CD4-positive, alpha-beta T cell treated with Interleukin-6 at 100 ng/mL for 8 hours (primary cell): ENCODE measurements at places on chromosomes 6 and 20.

GRCh38 chr20:8535403-8536261 is 403.6 kb downstream of the PLCB1 start:
- no peak for DNase-seq

GRCh38 chr6:170107606-170108222 is 183.2 kb downstream of the DLL1 start:
- DNase-seq = no peak

GRCh38 chr20:38939686-38940085 is 13.5 kb downstream of the FAM83D start:
- DNase-seq = no peak

GRCh38 chr6:131923356-131923755 is 27.8 kb downstream of the CCN2 start:
- no peak for DNase-seq

- no peak for DNase-seq
Measured at GRCh38 chr6:146883640-146884531, 285.1 kb downstream of the ADGB start.

DNA sequence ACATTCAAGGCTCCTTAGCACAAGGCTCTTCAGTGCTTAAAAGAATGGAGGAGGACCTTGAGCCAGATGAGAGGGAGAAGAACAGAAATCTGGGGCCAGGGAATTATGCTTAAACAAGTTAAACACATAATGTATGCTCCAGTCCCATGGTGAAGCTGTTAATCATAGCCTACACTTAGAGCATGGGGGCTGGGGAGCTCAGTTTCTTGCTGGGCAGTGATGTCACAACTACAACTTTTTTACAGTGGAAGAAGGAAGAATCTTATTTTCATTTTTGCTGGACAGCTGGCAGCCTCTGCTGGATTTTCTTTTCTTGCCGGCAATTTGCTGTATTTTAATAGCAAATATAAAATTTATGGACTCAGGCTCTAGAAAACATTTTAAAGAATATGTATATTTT is 432.5 kb downstream of the CD109 start:
- no peak for DNase-seq

DNA sequence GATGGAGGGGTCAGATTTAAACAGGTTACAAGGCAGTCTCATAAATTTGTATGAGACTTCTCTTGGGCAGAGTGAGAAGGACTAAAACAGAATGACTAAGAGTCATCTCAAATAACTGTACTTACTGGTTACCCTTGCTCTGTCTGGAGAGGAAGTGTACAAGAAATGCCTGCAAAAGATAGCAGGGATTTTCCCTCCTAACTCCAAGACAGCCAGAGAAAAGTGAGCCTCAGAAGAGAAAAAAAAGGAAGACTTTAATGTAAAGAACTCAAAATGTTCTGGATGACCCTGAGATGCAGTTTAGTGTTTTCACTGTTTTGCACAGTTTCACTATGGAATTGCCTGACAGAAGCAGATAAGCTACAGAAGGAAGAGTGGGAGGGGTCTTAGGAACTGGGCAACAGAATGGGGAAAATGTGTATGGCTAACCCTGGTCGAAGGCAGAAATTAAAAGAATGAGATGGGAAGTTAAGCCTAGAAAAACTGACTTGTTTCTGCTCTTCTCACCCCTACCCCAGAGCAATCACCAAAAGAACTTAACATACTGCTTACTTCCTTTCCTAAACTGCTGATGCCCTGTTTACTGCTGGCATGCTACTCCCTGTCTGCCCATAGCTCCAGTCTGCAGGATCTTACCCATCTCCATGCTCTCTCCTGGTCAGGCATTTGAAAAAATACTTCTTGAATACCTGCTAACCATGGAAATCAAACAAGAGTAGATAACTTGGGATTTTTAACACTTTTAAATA is 98.1 kb upstream of the MARCKS start:
- DNase-seq = no peak

DNA sequence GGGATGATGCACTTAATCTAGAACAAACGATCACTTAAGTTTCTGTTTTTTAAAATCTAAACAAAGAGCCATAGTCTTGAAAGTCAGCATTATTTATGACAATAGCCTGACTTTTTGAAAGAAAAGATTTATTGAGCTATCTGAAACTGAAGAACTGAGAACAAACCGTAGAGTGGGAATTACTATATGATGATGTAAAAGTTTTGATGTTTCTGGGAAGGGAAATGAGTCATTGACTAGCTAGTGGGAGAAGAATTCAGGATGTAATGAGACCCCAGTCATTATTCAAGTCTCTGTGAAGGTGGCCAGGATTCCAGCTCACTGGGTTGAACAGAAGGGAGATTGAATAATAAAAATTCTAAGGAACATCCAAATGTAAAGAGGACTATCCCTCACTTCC is 83.4 kb upstream of the FABP7 start:
- no peak for DNase-seq

DNA sequence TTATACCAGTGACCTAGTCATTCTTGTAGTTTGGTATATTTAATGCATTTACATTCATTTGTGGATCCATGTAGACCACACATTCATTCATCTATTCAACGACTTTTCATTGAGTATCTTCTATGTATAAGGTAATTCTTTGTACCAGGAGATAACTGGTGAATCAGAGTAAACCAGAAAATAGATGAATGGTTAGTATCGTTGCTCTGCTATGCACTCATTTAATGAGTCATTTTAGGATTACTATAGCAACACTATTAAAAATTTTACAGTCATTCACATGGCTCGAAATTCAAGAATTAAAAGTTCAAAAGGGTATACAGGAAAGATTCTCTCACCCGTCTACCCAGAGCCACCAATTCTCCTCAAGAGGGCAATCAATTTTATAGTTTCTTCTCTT is 26.8 kb downstream of the DOK5 start:
- no peak for DNase-seq

DNA sequence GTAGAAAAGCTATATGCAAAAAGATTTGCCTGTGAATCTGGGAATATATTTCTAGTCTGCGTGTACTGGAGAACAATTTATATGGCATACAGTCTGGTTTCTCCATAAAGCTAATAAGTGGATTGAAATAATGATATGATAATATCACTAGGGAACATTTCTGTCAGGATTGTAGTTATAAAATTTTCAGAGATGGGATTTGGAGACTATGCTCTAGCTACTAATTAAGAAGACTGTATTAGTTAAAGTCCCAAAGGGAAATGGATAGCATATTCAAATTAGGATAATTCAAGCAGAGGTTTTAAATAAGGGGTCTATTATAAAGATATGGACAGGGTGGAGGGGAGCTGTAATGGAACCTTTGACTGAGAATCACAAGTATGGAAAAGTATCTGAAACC is 7.2 kb upstream of the STX11 start:
- DNase-seq = no peak

- peak; percentile 9 for DNase-seq
Measured at GRCh38 chr20:227439-228105, 514 bp downstream of the DEFB129 start.

DNA sequence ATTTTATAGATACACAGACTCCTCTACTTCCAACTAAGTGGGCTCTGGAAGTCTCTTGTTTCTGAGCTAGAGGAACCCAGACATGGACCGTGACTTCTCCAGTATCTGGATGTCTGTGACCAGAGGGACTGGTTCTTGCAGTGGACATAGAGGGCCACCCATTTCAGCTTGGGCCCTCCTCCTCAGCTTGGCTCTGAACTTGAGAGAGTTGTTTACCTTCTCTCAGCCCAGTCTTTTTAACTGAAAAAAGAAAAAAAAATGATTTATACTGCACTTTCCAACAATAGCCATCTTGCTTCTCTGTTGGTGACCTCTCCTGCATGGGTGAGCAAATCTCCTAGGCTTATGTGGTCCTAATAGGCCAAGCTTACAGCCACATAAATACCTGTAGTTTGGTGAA is 60.3 kb upstream of the TMEM181 start:
- no peak for DNase-seq

DNA sequence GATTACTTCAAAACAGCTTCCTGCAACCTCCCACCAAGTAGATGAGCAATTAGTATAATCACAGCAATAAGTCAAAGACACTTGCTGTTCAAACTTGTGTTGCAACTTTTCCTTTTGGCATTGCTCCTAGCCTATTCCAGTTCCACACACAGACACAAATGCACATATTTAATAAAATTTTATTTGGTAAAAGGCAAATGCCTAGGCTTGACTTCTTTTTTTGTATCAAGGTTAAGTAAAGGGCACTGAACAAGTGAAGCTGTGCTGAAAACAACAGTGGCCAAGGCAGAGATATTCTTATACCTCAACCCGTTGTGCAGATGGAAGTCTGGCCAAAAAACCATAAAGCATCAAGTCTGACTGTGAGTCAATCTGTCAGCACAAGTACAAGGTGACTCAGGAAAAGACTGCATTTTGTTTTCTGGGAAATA is 708.4 kb upstream of the CITED2 start:
- DNase-seq = no peak

DNA sequence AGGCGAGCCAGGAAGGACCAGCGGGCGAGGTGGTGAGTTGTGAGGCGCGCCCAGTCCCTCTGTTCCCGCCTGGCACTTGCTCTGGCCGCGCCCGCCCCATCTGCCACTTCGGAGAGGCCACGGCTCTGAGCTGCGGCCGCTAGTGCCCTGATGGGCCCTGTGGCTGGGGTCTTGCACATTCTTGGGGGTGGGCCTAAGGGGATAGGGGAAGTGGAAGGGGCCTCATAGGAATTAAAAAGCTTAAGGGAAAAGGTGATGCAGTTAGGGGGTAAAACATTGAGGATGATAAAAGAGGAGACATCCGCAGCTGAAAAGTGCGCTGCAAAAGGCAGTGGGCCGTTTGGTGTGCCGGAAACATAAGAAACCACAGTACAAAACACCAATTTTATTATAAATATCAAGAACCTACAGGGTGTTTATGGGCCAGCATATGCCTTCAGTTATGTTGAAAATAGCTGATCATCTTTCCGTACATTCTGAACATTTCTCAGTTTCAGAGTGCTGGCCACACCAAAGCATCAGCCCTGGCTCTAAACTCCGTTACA is 1.1 kb upstream of the PSMB8 start:
- peak; percentile 33 for DNase-seq

GRCh38 chr20:63963348-63963741 is 6.4 kb downstream of the ZNF512B start:
- no peak for DNase-seq

DNA sequence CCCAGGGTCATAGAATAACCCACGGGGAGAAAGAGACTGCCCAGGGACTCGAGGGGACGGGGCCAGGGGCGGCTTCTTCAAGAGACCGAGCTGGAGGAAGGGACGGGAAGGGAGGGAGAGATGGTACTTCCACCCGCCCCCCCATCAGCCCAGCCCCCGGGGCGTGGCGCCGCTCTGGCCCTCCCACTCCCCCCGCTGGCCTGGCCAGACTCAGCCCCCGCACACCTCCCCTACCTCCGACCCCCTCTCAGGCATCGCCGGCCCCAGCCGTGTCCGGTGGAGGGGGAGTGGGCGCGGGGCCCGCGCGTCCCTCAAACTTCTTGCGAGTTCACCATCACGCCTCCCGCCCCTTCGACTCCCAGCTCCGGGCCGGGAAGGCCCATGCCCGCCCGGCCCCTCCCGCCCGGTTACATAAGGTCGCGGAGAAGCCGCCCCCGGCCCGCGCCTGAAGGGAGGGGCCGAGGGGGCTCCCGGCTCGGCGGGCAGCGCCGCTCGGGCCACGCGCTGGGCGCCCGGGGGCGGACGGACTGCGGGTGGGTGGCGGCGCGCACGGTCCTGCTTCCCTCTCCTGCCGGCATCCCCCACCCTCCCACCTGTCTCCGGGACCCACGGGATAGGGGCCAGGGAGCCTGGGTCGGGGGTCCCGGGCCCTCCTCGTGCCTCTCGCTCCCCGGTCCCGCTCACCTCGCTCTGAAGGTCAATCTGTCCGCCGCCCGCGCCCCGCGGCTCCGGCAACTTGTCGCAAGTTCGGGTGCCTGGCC is 562 bp downstream of the TFEB start:
- peak; percentile 67 for DNase-seq

- DNase-seq = no peak
Measured at GRCh38 chr6:106849120-106849519, 125.4 kb downstream of the CD24 start.

- no peak for DNase-seq
Measured at GRCh38 chr20:52684905-52685304, 287.3 kb upstream of the TSHZ2 start.

DNA sequence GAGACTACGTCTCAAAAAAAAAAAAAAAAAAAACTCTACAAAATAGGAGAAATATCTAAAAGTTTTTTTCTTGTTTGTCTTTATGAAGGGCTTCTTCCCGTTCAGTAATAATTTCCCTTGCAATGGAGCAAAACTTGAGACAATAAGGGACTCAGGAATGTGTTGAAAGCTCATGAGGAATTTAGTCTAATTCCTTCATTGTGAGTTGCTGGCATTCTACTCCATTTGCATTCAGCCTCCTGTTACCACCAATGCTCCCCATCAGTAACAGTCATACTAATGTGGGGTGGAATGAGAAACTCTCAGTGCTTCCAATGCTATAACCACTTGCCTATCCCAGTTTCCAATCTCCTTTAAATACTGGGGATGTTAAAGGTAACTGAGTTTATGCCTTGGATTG is 576.7 kb upstream of the AGPAT4 start:
- DNase-seq = no peak

- no peak for DNase-seq
Measured at GRCh38 chr6:17396256-17396655, 2.9 kb downstream of the CAP2 start.

- DNase-seq = no peak
Measured at GRCh38 chr20:51495921-51496545, 46.5 kb downstream of the NFATC2 start.

DNA sequence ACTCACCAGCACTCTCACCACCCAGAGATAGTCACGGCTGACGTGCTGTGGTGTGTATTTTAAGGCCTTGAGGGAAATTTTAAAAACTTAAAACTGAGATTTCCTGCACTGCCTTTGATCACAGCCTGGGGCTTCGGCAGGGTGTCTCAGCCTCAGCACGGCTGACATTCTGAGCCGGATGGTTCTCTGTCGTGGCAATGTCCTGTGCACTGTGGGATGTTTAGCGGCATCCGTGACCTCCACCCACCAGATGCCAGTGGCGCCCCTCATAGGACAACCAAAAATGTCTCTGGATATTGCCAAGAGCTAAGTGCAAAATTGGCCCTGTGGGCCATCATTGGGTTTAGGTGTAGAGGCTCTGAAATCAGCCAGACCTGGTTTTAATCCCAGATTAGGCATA is 142.2 kb upstream of the KCNG1 start:
- DNase-seq = no peak

GRCh38 chr6:12325872-12326271 is 35.7 kb downstream of the EDN1 start:
- no peak for DNase-seq

GRCh38 chr6:9161731-9162130 is 726.4 kb upstream of the SLC35B3 start:
- no peak for DNase-seq

- no peak for DNase-seq
Measured at GRCh38 chr20:64090165-64090564, 6.0 kb upstream of the LKAAEAR1 start.
